Vein endothelial cell (primary cell): ENCODE measurements at places on chromosomes 4 and X. TPM values are rescaled to one million over a fixed set of nuclear protein-coding genes. Genes with fewer than 3 reads are reported as not detected.

ZNF711 gene
- total RNA-seq = 3.7 and 3.9 TPM in 2 replicates

DMRTC1 gene
- not detected in 2 replicates for total RNA-seq

SYTL5 gene
- total RNA-seq = under 0.01 and 0.10 TPM in 2 replicates

KLHL4 gene
- total RNA-seq = 36.6 and 44.6 TPM in 2 replicates

GLOD5 gene
- not detected in 2 replicates for total RNA-seq
